ENCODE measurements at places on chromosomes 6 and 20.

DNA sequence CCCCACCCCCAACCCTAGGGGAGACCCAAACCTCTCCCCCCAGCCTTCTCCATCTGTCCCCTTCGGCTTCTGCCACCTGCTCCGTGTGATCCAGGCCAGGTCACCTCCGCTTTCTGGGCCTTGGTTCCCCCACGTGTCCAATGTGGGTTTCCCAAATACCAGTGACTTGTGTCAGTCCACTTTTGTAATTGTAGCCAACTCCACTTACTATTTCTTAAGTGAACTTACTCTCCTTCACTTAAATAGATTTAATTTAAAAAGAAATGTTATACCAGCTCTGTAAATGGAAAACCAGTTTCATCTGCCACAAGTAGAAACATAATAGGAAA is 10.0 kb upstream of the FAM110A start:
- DNase-seq: no peak

GRCh38 chr6:75572072-75572471 is 29.6 kb upstream of the SENP6 start:
- no peak for DNase-seq

- DNase-seq: no peak
Measured at GRCh38 chr20:23293689-23294088, 56.9 kb upstream of the NXT1 start.

- no peak for DNase-seq
Measured at GRCh38 chr6:5782783-5783547, 223.8 kb downstream of the NRN1 start.

- DNase-seq: no peak
Measured at GRCh38 chr6:167683028-167683862, 143.5 kb upstream of the AFDN start.

- peak; percentile 40 for DNase-seq
Measured at GRCh38 chr6:6825193-6825784, 236.8 kb downstream of the LY86 start.

- peak; percentile 94 for DNase-seq
Measured at GRCh38 chr6:151313066-151313491, 73.3 kb downstream of the AKAP12 start.

GRCh38 chr6:38579010-38579628 is 60.6 kb downstream of the BTBD9 start:
- DNase-seq: no peak

GRCh38 chr6:34992376-34992775 is 103.3 kb downstream of the ANKS1A start:
- peak; percentile 82 for DNase-seq

DNA sequence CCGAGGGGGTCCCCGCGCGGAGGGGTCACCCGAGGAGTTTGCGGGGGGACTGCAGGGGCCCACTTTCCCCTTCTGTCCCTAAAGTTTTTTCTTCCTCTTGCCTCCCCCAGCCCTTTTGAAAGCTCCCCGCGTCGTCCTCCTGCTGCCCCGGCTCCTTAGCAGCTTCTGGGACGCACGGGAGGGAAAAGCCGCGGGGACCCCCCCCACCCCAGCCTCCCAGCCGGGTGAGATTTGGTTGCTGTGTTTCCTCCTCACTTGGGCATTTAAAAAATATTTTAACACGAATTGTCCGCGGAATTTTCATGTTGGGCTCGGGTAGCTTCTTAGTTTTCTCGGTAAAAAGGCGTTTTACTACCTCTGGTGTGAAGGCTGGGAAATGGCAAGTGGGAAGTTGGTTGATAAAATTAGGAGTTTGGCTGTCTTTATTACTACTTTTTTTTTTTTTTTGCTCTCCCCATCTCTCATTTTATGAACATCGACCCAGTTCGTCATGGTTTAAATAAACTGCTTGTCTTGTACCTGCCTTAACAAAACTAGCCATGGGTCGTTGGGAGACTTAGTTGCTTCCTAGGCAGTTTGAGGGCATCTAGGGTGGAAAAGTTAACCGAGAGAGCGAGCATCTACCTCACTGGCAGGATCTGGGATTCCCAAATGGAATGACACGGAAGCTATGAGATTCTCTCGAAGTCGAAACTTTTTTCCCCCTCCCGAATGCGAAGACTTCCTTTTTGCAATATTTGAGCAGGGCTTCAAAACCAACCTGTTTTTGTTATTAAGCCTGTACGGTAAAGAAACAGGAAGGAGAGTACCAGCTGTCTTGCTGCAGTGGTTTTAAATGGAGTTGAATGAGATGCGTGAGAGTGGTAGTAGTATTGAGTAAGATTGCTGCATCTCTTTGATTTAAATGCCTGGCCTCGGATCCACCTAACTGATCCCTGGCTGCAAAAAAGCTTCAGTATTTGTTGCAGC is 868 bp downstream of the NCOA3 start:
- peak; percentile 21 for DNase-seq

- DNase-seq: no peak
Measured at GRCh38 chr20:61989741-61990140, 75.9 kb downstream of the TAF4 start.

GRCh38 chr6:106973018-106973835 is 1.3 kb downstream of the CD24 start:
- no peak for DNase-seq

DNA sequence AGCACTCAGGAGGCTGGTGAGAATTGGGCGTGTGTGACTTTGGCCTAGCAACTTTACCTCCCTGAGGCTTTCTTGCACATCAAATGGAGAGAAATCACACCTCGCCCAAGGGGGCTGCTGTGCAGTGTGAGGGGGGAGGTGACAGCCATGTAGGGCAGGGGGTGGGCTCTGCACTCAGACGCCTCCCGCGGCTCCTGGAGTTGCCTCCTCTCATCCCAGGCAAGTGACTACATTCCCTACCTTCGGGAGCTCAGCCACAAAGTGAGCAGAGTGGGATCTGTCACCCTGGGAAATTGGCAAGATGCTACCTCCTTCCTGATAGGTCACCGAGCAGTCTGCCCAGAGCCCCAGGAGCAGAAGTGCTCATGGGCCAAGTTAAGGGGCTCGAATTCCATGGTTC is 56.0 kb downstream of the GCNT2 start:
- DNase-seq: no peak

DNA sequence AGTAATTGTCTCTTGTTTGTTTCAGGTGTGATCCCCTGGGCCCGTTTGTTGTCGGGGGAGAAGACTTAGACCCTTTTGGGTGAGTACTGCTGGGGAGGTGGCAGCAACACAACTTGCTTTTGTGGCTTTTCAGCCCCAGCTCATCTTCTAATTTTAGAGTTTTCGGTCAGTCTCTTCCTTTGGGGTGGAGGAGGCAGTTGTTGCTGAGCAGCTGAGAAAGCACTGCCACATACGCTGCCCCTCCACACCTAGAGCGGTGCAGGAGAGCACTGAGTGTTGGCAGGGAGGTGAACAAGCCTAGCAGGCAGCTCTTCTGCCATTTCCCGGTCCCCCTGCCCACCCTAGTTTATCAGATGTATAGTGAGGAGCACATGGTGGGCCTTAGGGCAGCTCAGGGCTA is 21.7 kb downstream of the TMEM74B start:
- no peak for DNase-seq

- DNase-seq: no peak
Measured at GRCh38 chr6:131979515-131980337, 28.6 kb upstream of the CCN2 start.

GRCh38 chr6:149473080-149474052 is 11.4 kb downstream of the ZC3H12D start:
- no peak for DNase-seq

GRCh38 chr20:29297411-29298270 is 1959.8 kb upstream of the DEFB115 start:
- DNase-seq: no peak

- no peak for DNase-seq
Measured at GRCh38 chr6:154223296-154223695, 133.3 kb downstream of the IPCEF1 start.

GRCh38 chr6:123780021-123780420 is 23.6 kb upstream of the NKAIN2 start:
- DNase-seq: no peak

- DNase-seq: no peak
Measured at GRCh38 chr20:18702736-18703135, 110.8 kb upstream of the SCP2D1 start.

GRCh38 chr20:20391766-20392165 is 23.9 kb downstream of the INSM1 start:
- no peak for DNase-seq

- DNase-seq: no peak
Measured at GRCh38 chr6:36781669-36782068, 57.6 kb downstream of the CPNE5 start.

DNA sequence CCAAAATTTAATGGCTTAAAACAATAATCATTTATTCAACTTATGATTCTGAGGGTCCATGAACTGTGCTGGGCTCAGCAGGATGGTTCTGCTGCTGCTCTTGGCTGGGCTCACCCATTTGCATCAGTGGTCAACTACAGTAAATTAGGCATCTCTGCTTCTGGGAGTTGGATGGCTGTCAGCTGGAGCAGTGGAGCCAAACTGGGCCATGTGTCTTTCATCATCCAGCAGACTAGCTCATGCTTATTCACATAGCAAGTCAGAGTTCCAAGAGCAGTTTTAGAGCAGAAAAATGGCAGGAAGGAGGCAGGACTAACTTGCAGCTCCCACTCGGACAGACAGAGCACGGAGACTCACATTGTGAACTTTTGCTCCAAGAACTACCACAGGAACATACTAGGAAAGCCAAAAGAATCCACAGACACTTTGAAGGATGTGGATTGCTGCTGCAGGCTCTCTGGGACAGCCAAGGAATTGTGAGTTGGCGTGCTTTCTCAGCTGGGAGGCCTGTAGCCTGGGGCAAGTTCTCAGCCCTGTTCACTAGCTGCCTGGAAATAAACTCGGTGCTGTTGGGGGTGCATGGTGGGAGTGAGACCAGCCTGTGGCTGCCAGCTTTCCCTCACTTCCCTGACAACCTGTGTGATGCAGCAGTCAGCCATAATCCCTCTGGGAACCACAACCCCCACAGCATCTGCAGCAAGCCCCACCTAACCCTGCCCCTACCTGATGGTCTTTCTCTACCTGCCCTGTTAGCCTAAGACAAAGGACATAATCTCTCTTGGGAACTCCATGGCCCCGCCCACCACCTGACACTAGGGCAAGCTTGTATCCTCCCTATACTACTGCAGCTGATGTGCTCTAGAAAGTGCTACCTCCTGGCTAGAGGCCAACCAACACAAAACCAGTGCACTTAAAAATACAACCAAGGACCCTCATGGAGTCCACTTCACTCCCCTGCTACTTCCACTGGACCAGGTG is 129.0 kb downstream of the JPH2 start:
- DNase-seq: no peak

DNA sequence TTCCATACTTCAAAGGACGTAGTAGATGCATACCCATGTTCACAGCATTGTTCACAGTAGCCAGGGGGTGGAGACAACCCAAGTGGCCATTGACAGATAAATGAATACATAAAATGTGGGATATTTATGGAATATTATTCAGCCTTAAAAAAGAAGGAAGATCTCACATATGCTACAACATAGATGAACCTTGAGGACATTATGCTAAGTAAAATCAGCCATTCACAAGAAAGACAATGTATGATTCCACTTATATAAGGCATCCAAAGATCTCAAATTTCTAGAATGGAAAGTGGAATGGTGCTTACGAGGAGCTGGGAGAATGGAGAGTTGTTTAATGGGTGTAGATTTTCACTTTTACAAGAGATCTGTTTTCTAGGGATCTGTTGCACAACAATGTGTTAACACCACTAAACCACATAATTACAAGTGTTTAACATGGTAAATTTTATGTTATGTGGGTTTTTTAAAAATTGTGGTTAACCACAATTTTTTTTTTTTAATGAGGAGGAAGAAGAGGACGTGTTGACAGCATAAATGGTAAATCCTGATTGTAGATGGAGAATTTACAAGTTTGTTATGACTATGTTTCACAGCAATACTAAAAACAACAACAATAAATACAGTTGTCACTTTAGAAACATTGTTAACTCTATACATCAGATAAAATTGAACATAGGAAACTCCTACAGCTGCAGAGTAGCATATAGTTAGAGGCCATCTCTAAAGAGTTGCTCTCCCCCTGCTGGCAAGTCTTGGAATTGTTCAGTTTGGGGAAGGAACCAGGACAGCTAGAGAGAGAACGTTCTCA is 41.6 kb downstream of the CCN2 start:
- peak; percentile 53 for DNase-seq

DNA sequence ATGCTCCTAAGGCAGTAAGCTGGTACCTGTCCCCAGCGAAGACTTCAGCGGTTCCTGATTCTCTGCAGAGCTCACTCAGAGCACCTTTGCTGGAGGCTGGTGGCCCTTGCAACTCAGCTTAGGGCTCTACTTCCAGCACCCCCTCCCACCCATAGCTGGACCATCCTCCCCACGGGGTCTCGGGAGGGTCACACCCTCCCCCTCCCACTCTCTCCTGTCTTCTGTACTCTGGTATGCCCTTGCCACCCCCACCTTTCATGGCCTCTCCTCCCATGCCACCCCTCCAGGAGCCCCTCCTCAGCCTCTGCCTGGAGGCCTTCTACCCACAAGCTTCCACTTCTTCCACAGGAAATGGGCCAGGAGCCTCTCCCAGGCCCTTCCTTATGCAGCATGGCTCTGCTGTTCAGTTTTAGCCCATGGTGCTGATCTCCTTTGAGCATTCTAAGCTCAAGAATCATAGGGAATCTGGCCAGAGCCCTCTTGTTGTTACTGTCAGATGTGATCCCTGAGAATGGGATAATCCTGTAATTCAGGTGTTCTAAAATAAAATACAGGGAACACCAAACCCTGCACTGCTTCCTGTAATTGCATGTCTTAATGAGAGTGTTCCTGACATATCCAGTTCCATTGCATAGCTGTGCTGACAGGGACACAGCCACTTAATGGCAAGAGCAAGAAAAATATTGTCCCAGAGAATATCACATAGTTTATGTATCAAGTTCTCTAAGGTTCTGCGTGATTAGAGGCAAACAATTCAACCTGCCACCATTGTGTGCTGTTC is 142.1 kb downstream of the SYNDIG1 start:
- DNase-seq: no peak

DNA sequence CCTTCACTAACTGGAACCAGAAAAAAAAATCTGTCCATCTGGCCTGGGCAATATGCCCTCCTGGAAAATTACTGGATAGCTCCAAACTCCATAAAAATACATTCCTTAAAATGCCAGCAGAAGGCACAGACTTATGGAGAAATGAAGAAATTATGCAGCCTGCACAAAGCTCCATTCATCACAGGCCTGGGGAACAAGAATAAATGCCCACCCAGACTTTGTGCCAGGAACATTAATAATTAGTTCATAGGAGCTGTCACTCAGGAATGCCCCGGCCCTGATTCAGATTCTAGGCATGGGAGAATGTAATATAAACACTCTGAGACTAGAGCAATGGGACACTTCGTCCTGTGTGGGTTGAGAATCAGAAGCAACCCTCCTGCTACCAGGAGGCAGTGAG is 199.3 kb downstream of the OTOR start:
- no peak for DNase-seq

- no peak for DNase-seq
Measured at GRCh38 chr6:52326540-52327364, 35.2 kb upstream of the PAQR8 start.

DNA sequence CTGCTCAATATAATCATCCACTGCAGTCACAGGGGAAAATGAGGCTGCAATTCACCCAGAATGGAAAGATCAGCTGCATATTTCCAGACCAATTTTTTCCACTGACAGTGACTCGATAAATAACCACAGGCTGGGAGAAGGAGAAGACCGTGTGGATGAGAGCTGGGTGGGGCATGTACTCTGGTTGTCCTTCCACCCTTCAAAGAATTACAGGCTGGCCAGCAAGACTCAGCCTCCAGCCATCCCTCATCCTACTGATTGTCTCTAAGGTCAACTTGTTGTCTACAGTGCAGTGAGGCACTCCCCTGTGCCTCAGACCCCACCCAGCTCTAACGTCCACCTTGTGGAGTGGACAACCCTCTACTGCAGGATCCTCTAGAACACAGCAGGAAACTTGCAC is 14.5 kb upstream of the MAS1 start:
- DNase-seq: no peak
